IMR-90 (cell line): ENCODE measurements at places on chromosomes 1 and 21.

- no peaks in the 10 kb centered on the region for H3K36me3 ChIP-seq
- H3K4me1 ChIP-seq, result no peaks in the 10 kb centered on the region
- H3K4me3 ChIP-seq, result peak overlapping the region; percentile 88
- peak overlapping the region; percentile 95 for H3K27ac ChIP-seq
These were observed 1.8 kb upstream of the CDKN2C start for GRCh38 chr1:50968158-50968820.

GRCh38 chr21:43749651-43750262, 26.4 kb downstream of the CSTB start:
- H3K4me1 ChIP-seq, result no peaks in the 10 kb centered on the region
- no peaks in the 10 kb centered on the region for H3K27me3 ChIP-seq
- no peak for DNase-seq
- peaks cover 81% of the 10 kb centered on the region for H3K36me3 ChIP-seq
- H3K27ac ChIP-seq, result no peak overlapping the region
- no peak overlapping the region for H3K4me3 ChIP-seq

GRCh38 chr1:161484613-161485012, 20.6 kb upstream of the FCGR2A start:
- DNase-seq, result no peak
- H3K27me3 ChIP-seq, result peaks cover 18% of the 10 kb centered on the region
- H3K4me3 ChIP-seq, result no peak overlapping the region
- no peak overlapping the region for H3K27ac ChIP-seq
- H3K4me1 ChIP-seq, result peaks cover 2% of the 10 kb centered on the region; the same call in 1 of the 2 replicates

DNA sequence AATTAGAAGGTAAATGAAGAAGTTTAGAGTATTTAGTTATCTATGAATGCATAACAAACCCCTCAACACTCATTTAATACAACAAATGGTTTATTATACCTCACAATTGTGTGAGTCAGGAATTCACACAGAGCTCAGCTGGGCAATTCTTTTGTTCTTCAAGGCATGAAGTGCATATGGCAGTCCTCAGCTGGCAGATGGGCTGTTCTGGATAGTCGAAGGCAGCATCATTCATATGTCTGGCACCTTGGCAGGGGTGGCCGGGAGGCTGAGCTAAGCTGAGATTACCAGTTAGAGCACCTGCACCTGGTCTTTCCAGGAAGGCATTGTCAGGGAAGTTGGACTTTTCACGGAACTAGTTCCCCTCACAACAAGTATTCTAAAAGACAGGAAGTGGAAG, 286.2 kb upstream of the DUSP10 start:
- no peak overlapping the region for H3K4me3 ChIP-seq
- H3K4me1 ChIP-seq, result peaks cover 2% of the 10 kb centered on the region; the same call in 1 of the 2 replicates
- no peaks in the 10 kb centered on the region for H3K36me3 ChIP-seq
- H3K27ac ChIP-seq, result no peak overlapping the region
- no peaks in the 10 kb centered on the region; the same call in 1 of the 2 replicates for H3K27me3 ChIP-seq

DNA sequence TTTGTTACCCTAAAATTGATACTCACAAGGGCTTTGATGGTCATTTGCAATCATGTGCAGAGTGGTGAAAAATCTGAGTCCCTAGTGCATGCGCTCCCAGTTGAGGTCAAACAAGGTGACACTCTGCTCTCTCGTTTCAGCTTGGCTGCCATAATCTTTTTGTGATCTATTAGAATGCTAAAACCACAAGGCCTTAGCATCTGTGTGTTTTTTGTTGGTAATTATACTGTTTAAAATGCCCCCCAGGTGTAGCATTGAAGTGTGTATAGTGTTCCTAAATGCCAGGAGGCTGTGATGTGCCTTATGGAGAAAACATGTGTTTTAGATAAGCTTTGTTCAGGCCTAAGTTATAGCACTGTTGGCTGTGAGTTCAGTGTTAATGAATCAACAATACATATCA, 89.3 kb downstream of the PLD5 start:
- no peaks in the 10 kb centered on the region for H3K36me3 ChIP-seq
- H3K27me3 ChIP-seq, result no peaks in the 10 kb centered on the region
- no peak overlapping the region for H3K4me3 ChIP-seq
- DNase-seq, result no peak

DNA sequence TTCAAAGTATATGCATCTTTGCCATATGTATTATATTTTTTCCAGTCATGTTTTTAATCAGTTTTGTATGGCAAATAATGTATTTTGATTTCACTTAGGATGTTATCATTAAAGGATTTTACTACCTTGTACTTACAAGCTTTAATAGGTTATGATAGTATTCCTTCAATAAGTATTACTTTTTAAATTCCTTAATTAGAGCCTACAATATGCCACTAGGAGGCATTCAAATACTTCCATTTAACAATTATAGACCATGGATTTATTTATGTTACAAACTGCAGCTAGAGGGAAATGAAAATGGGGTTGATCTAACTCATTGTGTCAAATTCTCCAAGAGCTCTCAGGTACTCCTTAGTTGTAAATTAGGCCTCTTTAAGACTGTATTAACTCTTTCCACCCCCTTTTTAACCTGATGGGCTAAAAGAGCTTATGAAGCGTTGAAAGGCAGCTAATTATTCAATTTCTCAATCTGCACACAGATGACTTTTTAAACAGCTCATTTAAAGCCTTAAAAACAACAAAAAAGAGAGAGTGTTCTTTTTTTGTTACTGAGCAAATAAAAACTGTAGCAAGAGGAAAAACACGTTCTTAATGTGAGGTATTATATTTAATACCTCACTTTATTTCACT, 156.2 kb downstream of the DENND1B start:
- DNase-seq, result peak; percentile 48
- 0 out of 2 replicates have a peak, but pooled peaks cover 2% of the 10 kb centered on the region for H3K4me1 ChIP-seq
- no peak overlapping the region for H3K27ac ChIP-seq
- H3K27me3 ChIP-seq, result no peaks in the 10 kb centered on the region
- no peak overlapping the region for H3K4me3 ChIP-seq

- DNase-seq, result no peak
- peaks cover 14% of the 10 kb centered on the region for H3K4me1 ChIP-seq
- H3K4me3 ChIP-seq, result no peak overlapping the region
These were observed 6.6 kb downstream of the SNX27 start for GRCh38 chr1:151618470-151618869.

DNA sequence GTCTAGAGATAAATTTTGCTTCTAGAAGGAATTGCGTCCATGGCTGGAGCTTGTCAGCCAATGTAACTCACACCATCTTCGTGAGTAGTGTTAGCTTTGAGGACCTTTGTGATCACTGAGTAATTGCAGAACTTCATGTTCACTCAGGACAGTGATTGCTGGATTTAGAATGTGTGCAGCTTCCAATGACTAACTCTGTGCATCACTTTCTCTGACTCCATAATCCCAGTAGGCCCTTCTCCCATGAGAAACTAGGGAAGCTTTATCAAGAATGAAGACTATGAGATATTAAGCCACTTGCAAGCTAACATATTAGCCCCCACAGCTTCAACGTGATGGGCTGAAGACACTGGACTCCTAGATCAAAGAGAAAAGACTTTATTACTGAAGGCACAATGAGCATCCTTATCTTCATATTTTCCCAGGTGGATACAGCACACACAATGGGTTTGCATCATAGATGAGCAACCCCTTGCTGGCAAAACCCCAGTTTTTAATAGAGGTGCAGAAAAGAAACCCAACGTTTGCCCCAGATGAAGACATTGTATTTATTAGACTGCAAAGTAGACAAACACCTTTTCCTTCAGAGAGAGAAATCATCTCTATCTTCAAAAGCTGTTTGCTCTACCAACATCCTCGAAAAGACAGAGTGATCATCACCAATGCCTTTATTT, 561.0 kb downstream of the LTN1 start:
- H3K27ac ChIP-seq, result no peak overlapping the region
- H3K4me1 ChIP-seq, result peaks cover 23% of the 10 kb centered on the region
- peak; percentile 55 for DNase-seq

DNA sequence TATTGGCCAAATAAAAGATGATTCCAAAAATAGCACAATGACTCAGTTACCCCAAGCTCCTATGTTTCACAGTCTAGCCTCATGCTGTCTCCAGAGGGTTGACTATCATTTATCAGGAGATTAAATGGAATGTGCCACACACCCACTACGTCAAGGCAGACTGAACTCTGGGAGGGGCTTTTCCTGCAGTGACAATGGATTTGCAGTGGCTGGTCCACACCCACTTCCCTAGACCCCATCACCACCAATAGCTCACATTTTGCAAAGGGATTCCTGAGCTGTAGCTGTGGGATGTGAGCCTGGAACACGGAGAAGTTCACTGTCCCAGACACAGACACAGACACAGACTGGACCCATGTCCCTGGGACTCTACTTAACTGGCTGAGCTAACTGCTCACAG, 77.1 kb downstream of the HLCS start:
- DNase-seq, result no peak
- H3K4me1 ChIP-seq, result no peaks in the 10 kb centered on the region; the same call in 1 of the 2 replicates
- H3K36me3 ChIP-seq, result peaks cover 6% of the 10 kb centered on the region; the same call in 1 of the 2 replicates
- H3K27ac ChIP-seq, result no peak overlapping the region
- no peaks in the 10 kb centered on the region for H3K27me3 ChIP-seq

DNA sequence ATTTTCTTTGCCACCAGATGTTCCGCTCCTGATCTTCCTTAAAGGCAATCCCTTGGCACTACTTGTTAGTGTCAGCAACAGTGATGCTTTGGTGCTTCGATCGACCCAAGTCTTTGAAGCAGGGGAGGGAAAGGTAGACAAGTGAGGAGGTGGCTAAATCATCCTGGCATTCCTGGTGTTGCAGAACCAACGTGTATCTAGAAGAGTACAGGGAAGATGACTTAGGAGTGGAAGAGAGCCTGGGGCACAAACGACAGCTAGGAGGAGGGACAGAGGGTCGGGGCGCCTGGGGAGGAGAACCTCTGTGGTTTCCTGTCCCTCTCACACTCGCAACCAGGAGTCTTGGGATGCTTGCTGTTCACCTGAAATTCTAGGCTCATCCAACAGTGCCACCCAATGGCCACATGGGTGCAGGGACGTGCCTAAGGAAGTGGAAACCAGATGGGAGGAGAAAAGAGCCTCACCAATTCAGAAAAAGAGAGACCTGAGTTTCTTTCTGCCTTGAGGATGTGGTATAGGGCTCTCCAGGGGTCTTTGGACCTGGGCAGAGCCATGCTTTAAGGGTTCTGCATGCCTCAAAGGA, 9.5 kb upstream of the KCNA2 start:
- no peak overlapping the region for H3K4me3 ChIP-seq
- no peaks in the 10 kb centered on the region for H3K4me1 ChIP-seq
- H3K27ac ChIP-seq, result no peak overlapping the region

DNA sequence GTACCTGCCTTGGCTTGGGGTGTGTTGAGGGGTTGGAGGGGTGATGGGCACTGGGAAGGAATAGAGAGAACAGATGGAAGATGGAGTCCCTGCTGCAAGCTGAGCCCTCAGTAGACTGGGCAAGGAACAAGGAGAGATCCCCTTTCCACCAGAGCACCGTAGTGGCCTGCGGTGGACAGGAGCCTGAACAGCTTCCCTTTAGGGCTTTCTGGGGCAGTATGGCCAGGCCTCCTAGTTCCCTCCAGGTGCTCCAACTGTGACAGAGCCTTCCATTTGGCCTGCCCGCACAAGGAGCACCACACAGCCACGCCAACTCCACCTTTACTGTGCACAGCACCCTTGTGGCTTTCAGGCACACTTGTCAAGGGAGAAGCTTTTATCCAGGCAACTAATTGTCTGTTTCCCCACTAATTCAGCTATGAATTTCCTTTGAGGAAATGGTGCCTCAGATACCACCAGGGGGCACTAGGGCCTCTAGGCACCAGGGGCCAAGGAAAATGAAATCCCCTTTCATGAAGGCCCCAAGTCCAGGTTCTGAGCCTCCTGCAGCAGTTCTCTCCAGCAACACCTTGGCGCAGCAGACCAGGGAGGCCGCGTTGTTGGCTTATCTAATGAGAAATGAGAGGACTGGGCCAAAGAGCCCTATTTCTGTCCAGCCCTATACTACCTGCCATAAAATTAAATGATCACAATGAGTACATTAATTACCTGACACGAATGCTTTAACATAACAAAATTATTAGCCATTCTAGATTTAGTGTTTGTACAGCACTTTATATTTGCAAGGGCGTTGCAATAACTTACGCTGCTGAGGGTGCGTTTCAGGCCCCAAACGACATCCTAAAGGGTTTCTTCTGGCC, 23.1 kb upstream of the ERI3 start:
- H3K4me1 ChIP-seq, result no peaks in the 10 kb centered on the region
- H3K27ac ChIP-seq, result no peak overlapping the region
- peaks cover 32% of the 10 kb centered on the region for H3K27me3 ChIP-seq
- H3K36me3 ChIP-seq, result no peaks in the 10 kb centered on the region
- H3K4me3 ChIP-seq, result no peak overlapping the region
- peak; percentile 52 for DNase-seq

- DNase-seq, result peak; percentile 67
- H3K4me3 ChIP-seq, result peak overlapping the region; percentile 30
- no peaks in the 10 kb centered on the region for H3K27me3 ChIP-seq
- no peaks in the 10 kb centered on the region for H3K36me3 ChIP-seq
- peaks cover 4% of the 10 kb centered on the region; the same call in 1 of the 2 replicates for H3K4me1 ChIP-seq
These were observed 365.5 kb upstream of the ESRRG start for GRCh38 chr1:217088521-217089284.

GRCh38 chr21:35981514-35982070, 78.7 kb downstream of the SETD4 start:
- H3K4me3 ChIP-seq, result no peak overlapping the region
- H3K27ac ChIP-seq, result no peak overlapping the region
- no peaks in the 10 kb centered on the region for H3K36me3 ChIP-seq
- H3K4me1 ChIP-seq, result no peaks in the 10 kb centered on the region
- peaks cover 44% of the 10 kb centered on the region for H3K27me3 ChIP-seq

DNA sequence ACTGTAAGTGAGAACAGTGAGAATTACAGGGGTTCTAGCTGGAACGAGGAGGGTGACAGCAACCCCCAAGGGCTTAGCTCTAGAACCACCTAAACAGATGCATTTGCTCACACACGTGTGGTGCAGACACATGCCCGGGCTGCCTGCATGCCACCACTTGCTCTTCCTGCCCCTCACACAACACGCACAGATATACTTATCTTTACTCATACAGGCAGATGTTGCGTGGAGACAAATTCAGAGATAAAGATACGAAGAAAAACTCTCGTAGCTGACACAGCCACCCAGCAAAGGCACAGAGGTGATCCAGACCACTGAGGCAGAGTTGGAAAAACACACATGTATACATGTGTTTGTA, 13.5 kb downstream of the VANGL1 start:
- no peak overlapping the region for H3K4me3 ChIP-seq
- peaks cover 13% of the 10 kb centered on the region for H3K4me1 ChIP-seq
- H3K36me3 ChIP-seq, result peaks cover 1% of the 10 kb centered on the region; the same call in 1 of the 2 replicates
- no peak overlapping the region for H3K27ac ChIP-seq
- H3K27me3 ChIP-seq, result no peaks in the 10 kb centered on the region

DNA sequence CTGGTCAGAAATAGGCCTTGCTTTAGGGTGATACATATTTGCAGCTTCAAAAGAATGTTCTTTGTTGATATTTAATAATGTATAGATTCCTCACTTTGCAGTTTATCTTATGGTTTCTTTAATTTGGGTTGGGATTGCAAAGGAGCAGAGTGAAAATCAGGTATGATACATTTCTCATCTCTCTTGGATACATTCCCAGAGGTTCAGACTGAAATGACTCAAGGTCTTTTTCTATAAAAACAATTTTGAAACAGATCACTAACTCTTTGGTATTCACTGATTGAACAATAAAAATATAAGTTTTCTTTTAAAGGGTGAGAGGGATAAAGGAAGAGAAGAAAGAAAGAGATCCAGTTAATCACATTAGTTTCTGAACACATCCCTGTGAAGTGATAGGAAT, 606.5 kb upstream of the CAMK1G start:
- H3K27ac ChIP-seq, result no peak overlapping the region
- H3K27me3 ChIP-seq, result no peaks in the 10 kb centered on the region
- H3K4me1 ChIP-seq, result no peaks in the 10 kb centered on the region
- no peak overlapping the region for H3K4me3 ChIP-seq
- no peaks in the 10 kb centered on the region for H3K36me3 ChIP-seq

GRCh38 chr21:44709426-44710293, 1.7 kb downstream of the TSPEAR start:
- no peak overlapping the region for H3K27ac ChIP-seq
- H3K36me3 ChIP-seq, result no peaks in the 10 kb centered on the region
- peaks cover 1% of the 10 kb centered on the region; the same call in 1 of the 2 replicates for H3K4me1 ChIP-seq
